Tibial nerve (tissue), 4 donors: ENCODE measurements at places on chromosomes 12 and 14. TPM values are rescaled to one million over a fixed set of nuclear protein-coding genes. Genes with fewer than 3 reads are reported as not detected.
A peak's percentile ranks its signal among the peaks of the same experiment; 100 is the strongest.

- no peak overlapping the region for H3K27ac ChIP-seq
- peak; percentile 21 for DNase-seq
- no peak overlapping the region for H3K4me3 ChIP-seq
Observed at GRCh38 chr14:83867566-83868225, 1662.2 kb upstream of the FLRT2 start.

DNA sequence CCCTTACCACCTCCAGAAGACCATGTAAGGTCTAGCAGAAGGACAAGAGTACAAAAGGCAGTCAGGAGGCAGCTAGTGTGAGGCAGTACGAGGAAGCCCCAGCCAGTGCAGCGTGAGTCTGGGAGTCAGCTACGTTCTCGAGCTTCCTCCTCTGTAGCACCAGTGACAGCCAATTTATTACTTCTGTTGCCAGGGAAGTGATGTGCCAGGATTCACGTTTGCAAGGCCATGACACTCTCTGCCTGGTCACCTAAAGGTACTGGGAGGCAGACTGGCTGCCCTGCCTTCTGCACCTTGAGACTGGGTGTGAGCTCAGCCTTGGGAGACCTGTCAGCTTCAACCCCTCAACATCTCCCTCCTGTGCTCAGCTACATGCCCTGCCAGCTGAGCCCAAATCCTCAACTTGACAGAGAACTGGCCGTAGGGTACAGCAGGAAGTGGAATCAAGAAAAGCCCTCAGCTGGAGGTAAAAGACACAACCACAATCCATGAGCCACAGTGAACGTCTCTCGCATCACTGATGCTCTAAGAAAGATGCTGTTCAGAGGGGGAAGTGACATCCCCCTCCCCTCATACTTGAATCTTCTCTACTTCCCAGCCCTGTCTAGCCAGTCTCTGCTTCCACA lies 182.5 kb upstream of the RGS6 start:
- H3K4me3 ChIP-seq: no peak overlapping the region
- no peak for DNase-seq
- no peaks in the 10 kb centered on the region for H3K36me3 ChIP-seq
- no peaks in the 10 kb centered on the region for H3K27me3 ChIP-seq

Gene TPPP2
- total RNA-seq: not detected

DNA sequence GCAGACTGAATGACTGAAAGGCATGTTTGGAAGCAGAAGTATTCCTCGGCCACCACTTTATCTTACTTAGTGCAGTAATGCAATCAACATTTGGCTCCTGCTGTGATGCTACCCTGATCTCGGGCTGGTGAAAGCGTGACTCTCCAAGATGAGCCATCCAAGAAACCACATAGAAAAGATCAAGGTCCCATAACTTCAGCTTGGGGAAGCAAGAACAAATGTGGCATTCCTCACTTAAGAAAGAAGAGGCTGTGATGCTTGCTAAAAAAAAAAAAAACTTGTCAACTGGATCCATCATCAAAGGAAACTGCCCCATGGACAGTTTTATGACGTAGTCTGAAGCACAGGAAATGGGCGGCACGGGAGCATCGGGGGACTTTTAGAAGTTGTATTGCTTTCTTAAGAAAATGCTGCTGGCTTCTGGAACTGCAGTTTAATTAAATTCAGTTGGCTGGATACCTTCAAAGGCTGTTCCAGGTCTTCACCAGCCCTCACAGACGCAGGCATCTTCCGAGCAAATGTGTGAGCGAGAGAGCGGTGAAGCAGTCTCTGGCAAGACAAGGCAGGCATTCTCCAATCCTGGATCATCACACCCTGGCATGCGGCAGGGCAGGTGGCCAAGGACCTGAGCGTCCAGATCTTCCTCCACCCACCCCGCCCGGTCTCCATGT lies 38.2 kb upstream of the MAP1LC3B2 start:
- no peaks in the 10 kb centered on the region for H3K36me3 ChIP-seq
- no peak for DNase-seq
- no peak overlapping the region for H3K4me3 ChIP-seq
- no peaks in the 10 kb centered on the region for H3K27me3 ChIP-seq

Gene EXOC3L4
- total RNA-seq: 1.8 TPM

Gene NID2
- total RNA-seq: 90.0 TPM

DNA sequence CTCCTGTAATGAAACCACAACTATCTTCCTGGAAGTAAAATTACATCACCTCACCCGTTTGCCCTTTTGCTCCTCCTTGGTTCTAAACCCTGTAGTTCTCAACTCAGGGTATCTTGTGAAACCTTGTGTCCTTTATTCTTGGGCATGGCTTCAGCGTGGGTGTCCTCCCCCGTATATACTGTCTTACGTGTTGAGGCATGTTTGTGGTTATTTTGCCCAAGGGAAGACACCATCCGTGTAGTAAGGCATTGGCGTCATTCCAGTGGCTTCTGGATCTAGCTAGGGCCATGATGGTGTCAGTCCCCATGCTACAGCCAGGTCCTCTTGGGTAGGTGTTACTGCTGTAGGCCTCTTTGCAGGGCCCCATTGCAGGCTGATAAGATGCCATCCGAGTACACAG lies 115.4 kb downstream of the ZFP36L1 start:
- no peak overlapping the region for H3K27ac ChIP-seq
- H3K36me3 ChIP-seq: no peaks in the 10 kb centered on the region
- DNase-seq: no peak
- no peaks in the 10 kb centered on the region for H3K4me1 ChIP-seq
- no peak overlapping the region for H3K4me3 ChIP-seq
- no peaks in the 10 kb centered on the region for H3K27me3 ChIP-seq
